Psoas muscle (tissue), 8 donors: ENCODE measurements at places on chromosomes 4 and X. TPM values are rescaled to one million over a fixed set of nuclear protein-coding genes. Genes with fewer than 3 reads are reported as not detected.

DNA sequence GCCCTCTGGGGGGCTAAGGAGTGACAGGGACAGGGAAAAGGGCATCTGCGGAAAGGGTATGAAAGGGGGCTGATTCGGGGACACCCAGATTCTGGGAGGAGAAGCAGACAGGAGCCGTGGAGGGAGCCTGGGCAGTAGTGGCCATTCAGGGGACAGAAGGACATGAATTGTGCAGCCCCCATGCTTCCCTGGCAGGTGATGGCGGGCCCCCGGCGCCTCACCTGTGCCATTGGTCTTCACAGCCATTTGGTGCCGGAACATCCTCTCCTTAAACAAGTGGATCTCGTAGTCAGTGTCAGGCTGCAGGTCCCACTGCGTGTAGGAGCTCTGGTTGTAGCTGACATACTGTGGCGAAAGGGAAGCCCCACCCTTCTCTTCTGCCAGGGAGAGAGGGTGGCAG is 21.9 kb downstream of the L1CAM start:
- DNase-seq = no peak

DNA sequence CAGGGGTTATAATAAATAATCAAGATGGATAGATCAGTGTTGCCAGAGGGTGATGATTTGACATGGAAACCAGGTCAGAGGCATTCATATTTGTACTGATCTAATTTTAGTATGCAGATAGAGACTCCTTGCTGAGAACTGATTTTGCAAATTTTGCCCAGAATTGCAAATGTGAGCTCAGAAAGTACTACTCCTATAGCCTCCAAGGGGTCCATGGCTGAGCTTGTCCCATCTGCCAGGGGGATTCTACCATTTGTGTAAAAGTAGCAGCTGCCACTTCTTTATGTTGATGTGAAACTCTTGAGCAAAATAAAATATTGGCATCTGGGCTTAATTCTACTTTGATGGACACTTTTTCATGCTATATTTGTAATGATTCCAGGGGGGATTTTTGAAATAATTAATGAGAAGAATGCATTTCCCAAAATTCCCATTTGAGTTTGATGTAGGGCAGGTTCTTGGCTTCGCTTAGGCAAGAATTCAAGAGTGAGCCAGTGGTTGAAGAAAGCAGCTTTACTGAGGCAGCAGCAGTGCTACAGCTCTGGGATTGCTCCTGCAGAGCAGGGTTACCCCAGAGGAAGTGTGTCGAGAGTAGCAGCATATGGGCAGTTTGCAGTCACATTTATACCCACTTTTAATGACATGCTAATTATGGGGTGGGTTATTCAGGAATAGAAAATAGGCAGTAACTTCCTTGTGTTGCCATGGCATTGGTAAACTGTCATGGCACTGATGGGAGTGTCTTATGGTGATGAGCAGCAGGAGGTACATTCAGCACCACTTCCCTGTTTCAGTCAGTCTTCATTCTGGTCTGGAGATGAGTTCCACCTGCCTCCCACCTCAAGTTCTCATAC is 38.7 kb upstream of the DCLK2 start:
- DNase-seq = no peak

GRCh38 chrX:24343719-24344118 is 16.7 kb upstream of the SUPT20HL1 start:
- no peak for DNase-seq

- DNase-seq = no peak
Measured at GRCh38 chrX:20499763-20500162, 233.1 kb upstream of the RPS6KA3 start.

DNA sequence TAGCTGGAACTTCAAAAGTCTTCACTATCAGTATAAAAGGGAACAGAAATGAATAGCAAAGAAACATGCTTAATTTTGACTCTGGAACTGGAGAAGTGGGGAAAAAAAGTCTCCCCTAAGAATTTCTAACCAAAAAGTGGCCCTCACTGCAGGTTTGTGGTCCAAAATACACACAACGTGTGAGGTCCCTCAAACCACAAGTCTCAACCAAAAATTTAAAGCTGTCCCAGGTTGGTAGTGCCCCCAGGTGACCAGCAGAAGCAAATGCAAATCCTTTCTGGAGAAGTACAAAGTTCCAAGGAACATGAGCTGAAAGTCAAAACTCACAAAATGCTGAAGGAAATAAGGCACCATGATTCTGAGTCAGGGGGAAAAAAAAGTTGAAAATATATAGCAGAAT is 23.6 kb upstream of the VAMP7 start:
- no peak for DNase-seq

- DNase-seq = no peak
Measured at GRCh38 chr4:160110891-160111290, 1008.0 kb downstream of the RAPGEF2 start.

DNA sequence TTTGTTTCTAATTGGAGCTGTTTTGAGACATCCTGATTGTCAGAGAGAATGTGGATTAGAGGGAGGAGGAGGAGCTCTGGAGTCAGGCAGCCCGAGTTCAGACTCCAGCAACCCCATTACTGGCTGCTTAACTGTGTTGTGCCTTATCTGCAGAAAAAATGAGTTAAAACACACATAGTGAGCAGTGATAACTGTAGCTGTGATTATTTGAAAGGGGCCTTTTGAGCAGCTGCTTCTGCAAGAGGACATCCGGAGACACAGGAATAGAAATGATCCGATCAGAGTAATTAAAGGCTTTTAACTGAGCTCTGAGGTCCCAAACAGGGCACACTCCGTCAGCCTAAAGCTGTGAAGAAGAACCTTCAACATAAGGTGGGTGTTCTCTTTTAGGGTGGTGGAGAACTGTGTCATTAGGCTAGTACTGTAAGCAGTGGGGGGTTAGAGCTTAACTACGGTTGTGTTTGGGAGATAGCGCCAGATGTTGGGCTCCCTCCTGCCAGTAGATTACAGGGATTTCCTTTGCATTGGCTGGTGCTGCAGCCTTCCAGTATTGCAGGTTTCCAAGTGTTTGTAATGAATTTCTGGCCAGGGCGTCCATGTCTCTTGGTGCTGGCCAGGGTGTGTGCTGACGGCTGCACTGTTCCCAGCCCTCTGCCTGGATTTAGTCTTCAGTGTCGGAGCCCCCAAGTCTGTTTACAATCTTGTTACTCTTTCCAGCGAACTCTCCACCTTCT is 24.3 kb downstream of the ADD1 start:
- no peak for DNase-seq

GRCh38 chr4:16665942-16666551 is 232.4 kb downstream of the LDB2 start:
- DNase-seq = no peak

GRCh38 chrX:1486749-1487361 is 34.1 kb upstream of the ASMTL start:
- peak; percentile 69 for DNase-seq

GRCh38 chr4:6095897-6096296 is 77.7 kb upstream of the C4orf50 start:
- DNase-seq = no peak

DNA sequence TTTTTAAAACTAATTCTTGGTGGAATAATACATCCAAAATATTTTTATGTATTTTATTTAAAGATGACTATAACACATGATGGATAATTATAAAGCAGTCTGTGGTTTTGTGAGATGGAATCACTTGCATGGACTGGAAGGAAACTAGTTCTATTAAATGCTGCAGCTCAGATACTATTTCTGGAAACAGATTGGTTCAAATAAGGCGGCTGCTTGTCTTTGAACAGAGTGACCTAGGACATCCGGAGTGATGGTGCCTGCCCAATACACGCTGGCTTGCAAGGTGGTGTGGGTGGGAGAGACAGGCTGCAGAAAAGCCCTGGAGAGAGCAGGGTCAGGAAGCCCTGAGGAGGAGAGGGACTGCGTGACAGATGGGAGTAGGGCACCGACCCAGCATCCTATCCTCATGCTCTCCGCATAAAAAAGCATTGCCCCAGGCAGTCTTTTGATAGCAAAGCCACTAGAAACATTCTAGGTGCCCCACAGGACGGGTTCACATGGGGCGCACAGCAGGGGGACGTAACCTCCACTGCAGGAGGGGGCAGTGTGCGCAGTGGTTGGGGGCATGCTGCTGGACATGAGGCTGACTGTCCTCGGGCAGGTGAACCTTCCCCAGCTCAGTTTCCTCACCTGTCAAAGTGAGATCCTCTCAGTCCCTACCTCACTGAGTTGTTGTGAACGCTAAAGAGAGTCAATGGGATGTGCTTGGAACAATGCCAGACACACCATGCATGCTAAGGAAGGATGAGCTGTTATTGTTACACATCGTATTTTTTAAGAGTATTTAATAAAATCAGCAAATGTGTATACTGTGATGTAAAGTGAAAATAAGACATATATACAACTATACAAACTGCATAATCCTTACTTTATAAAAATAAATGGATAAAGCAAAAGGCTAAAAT is 71.3 kb downstream of the EVC2 start:
- no peak for DNase-seq

DNA sequence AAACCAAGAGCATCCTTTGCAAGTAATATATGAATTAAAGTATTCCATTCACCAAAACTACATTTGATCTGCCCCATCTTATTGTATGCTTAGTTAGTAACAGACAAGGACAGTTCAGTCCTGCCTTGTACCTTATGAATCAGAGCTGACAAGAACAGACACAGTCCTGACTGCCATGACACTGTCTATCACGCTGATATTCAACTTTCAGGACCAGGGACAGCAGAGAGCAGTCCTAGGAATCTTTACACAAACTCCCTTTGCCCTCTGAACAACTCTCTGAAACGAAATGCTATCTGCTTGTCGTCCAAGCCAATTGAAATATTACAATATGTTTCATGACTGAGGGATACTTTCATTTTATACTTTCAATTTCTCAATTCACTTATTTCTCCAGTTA is 268.6 kb upstream of the VCX start:
- DNase-seq = no peak

GRCh38 chrX:109952050-109952449 is 50.9 kb upstream of the TMEM164 start:
- DNase-seq = no peak

DNA sequence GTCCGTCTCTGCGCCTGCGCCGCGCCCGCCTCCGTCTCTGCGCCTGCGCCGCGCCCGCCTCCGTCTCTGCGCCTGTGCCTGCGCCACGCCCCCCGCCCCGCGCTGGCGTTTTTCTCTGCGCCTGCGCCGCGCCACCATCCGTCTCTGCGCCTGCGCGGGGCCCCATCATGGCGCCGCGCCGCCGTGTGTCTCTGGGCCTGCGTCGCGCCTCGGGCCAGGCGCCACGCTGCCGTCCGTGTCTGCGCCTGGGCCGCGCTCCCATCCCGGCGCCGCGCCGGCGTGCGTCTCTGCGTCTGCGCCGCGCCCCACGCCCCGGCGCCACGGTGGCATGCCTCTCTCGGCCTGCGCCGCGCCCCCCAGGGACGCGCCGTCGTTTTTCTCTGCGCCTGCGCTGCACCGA is 51.8 kb upstream of the DUX4 start:
- DNase-seq = no peak

GLRA3 gene
- polyA plus RNA-seq = not detected

GUCY1A1 gene
- 4.7 TPM for polyA plus RNA-seq

CLNK gene
- polyA plus RNA-seq = not detected

VCX3A gene
- polyA plus RNA-seq = not detected

DNAAF6 gene
- not detected for polyA plus RNA-seq

S100G gene
- not detected for polyA plus RNA-seq

PDGFRA gene
- 3.6 TPM for polyA plus RNA-seq
